GM04503 (cell line): ENCODE measurements at places on chromosomes 1 and 21.

DNA sequence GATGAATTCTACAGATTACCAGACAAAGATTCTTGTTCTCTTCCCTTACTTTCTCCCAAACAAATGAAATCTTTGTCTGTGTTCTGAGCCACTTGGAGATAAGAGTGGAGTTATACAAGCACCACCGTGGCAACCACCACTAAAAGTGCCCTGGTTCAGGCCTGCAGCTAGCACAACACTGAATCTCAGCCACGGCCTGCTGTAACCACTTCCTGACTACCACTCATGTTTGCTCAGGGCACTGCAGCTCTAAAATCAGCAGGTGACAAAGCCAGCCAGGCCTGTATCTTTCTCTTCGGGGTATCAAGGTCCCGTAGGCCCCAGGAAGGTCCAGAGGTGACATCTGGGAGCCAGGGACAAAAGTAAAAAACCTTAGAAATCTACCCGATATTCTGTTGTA is 3.2 kb upstream of the OR2T6 start:
- DNase-seq, result no peak

- DNase-seq, result no peak
Measured at GRCh38 chr1:53182716-53183094, 13.9 kb upstream of the CPT2 start.

- no peak for DNase-seq
Measured at GRCh38 chr21:33240404-33240803, 10.7 kb downstream of the IFNAR2 start.

DNA sequence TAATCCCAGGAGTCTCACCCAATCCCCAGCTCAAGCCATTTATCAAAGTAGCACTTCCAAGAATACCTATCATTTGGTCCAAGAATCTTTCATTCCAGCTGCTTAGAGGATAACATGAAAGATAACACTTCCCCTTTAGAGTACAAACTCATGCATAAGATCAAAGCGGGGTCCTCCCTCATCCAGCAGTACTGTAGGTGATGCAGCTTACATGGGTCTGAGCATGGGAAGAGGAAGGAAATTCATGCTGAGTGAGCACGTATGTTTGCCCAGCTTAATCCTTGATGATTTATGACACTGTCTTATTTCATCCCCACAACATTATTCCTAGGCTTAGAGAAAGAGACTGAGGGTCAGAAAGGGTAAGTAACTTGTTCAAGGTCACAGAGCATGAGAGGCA is 167.1 kb upstream of the GJB5 start:
- no peak for DNase-seq

GRCh38 chr1:244324176-244324883 is 127.4 kb downstream of the ADSS2 start:
- DNase-seq, result no peak

GRCh38 chr1:153624965-153625611 is 2.2 kb downstream of the S100A13 start:
- no peak for DNase-seq

- DNase-seq, result no peak
Measured at GRCh38 chr1:103917795-103918194, 168.1 kb downstream of the AMY1C start.

GRCh38 chr1:54404939-54405897 is 976 bp downstream of the SSBP3 start:
- no peak for DNase-seq

- no peak for DNase-seq
Measured at GRCh38 chr1:43621861-43622260, 28.1 kb upstream of the KDM4A start.

DNA sequence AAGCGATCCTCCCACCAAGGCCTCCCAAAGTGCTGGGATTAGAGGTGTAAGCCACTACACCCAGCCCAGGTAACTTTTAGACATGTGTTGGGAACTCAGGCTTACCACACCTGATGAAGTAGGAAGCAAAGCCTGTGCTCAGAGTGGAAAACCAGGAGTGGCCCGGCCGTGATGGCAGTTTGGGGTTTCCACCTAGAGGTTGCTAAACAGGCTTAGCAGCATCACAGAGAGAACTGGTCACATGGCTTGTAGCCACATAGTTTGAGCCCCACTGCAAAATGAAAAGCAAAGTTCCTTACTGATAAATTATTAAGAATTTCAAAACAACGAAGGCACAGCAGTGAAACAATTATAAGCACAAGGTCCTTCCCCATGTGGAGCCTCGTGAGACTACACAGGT is 142.6 kb upstream of the CXADR start:
- no peak for DNase-seq
